ENCODE measurements at places on chromosomes 2 and 18.

- DNase-seq: no peak
Measured at GRCh38 chr2:68912732-68913131, 40.0 kb downstream of the GKN2 start.

- peak; percentile 39 for DNase-seq
Measured at GRCh38 chr2:28956415-28956826, 24.7 kb upstream of the TOGARAM2 start.

DNA sequence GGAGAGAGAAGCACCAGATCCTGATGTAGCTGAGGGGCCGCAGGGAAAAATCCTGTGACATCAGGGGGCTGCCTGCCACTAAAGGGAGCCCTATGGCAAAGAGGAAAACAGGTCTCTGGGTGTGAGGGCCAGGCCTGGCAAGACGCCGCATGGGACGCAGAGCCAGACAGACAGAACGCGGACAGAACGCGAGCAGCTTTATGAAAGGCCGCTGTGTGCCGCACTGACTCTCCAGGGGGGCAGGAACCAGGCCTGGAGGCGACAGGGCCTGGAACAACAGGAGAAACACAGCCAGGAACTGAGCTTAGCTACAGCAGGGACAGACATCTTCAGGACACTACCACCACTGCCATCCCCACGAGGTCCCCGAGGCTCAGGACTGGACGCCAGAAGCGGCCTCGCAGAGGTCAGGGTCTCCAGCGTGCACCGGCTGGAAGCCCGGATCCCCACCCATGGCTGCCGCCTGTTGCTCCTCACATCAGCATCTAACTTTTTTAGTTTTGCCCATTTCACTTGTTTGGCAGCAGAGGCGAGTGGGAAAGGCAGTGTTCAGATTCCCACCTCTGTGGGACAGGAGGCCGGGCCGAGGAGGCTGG is 131.6 kb downstream of the VAPA start:
- DNase-seq: no peak

GRCh38 chr2:222547083-222547482 is 108.8 kb downstream of the FARSB start:
- no peak for DNase-seq

GRCh38 chr18:2979871-2980790 is 32.8 kb downstream of the LPIN2 start:
- no peak for DNase-seq

DNA sequence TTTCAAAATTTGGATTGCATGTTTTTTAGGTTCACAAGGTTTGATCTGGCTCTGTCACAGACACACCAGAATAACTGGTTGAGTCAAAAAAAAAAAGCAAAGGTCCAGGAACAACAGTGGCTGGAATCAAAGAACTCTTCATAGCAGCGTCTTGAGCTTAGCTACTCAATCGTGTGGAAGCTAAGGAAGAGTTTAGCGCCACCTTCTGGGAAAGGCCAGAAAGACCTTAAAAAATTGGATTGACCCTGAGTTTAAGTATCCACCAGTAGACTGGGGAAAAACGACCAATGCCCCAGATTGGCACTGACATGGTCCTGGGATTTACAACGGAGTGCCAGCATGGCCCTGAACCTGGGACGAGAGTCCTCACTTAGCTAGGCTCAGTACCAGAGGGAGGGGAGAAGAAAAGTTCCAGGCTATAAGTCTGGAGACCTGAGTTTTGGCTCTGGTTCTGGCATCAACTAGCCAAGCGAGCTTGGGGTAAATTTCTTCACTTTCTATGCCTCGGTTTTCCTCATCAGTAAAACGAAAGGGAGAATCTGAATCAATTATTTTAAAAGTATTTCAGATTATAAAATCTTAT is 71.1 kb upstream of the TFCP2L1 start:
- DNase-seq: no peak

DNA sequence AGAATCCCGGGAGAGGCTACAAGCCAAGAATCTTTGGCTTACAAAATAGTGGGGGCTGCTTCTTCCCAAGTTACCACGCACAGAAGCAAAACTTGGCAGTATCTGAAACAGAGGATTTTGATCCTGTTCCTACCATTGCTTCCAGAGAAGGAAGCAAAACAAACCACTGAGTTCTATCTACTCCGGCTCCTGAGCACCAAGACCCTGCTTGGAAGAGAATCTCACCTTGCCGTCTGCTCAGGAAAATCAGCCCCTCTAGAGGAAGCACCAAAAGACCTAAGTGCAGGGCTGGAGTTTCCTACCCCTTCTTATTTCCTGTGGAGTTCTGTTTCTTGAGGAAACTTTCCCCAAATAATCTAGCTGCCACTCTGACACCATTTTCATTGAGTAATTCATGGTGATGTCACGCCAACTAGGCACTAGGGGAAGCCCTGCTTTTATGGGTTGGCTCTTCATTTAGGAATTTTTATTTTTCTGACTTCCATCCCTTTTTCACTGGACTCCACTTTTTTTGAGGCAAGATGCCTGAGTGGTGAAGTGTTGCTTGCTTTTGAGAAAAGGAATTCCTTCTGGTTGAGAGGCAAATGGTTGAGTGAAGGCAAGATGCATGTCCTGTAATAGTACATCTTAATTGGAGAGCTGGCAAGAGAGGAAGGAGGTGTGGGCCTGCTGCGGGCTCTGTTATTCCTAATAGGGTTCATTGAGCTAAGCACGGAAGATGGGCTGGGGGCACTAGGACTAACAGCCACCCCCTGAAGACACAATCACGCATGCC is 36.8 kb upstream of the EML4 start:
- no peak for DNase-seq

DNA sequence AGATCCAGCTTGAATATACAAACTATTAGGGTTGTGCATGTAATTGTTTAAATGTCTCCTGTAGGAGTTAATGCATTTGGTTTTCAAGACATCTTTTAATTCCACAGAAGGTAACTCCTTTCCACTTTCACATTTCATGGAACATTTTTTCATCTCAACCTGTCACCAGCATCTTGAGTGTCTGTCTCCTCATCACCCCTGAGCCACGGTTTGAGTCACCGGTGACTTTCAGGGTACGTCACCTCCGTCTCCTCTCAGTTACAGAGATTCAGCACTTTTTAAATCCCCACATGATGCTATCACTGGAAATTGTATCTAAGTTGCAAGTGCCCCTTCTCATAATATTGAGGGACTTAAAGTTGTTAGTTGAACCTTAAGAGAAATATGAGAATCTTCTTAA is 25.3 kb downstream of the GPR55 start:
- no peak for DNase-seq

- no peak for DNase-seq
Measured at GRCh38 chr18:3211236-3211992, 8.4 kb downstream of the MYOM1 start.

GRCh38 chr2:38590053-38590452 is 12.7 kb downstream of the HNRNPLL start:
- no peak for DNase-seq

- no peak for DNase-seq
Measured at GRCh38 chr2:10438688-10439087, 9.4 kb downstream of the ODC1 start.
